ENCODE measurements at places on chromosomes 2 and 18.
A peak's percentile ranks its signal among the peaks of the same experiment; 100 is the strongest.

DNA sequence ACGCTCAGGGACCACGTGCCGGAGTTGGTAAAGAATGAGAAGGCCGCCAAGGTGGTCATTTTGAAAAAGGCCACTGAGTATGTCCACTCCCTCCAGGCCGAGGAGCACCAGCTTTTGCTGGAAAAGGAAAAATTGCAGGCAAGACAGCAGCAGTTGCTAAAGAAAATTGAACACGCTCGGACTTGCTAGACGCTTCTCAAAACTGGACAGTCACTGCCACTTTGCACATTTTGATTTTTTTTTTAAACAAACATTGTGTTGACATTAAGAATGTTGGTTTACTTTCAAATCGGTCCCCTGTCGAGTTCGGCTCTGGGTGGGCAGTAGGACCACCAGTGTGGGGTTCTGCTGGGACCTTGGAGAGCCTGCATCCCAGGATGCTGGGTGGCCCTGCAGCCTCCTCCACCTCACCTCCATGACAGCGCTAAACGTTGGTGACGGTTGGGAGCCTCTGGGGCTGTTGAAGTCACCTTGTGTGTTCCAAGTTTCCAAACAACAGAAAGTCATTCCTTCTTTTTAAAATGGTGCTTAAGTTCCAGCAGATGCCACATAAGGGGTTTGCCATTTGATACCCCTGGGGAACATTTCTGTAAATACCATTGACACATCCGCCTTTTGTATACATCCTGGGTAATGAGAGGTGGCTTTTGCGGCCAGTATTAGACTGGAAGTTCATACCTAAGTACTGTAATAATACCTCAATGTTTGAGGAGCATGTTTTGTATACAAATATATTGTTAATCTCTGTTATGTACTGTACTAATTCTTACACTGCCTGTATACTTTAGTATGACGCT lies 5.8 kb downstream of the MYCN start:
- no peak for DNase-seq

DNA sequence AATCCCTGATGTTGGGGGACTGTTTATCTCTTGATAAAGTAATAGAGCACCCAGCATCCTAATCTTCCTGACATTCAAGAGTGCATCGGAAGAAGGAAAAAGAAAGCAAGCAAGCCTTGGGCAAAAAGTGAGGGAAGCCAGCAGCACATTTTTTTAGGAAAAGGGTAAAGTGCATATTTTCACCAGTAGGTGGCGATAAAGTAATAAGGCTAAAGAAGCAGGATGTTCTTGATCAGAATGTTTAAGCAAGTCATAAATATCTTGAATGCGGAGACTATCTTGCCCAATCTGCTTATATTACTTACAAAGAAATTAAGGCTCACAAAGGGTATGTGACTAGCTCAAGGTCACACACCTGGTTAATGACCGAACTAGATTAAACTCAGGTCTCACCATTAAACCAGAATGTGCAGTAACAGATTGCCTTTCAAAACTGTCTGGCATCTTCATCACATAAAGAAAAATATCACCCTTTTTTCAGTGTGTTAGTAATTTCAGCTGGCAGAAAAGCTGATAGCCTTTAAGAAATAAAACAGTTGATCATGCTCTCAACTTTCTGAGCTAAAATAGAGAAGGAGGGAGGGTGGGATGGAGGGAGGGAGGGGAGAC lies 83.8 kb downstream of the VIT start:
- peak; percentile 72 for DNase-seq

- DNase-seq = no peak
Observed at GRCh38 chr2:224444021-224444420, 42.1 kb upstream of the FAM124B start.

DNA sequence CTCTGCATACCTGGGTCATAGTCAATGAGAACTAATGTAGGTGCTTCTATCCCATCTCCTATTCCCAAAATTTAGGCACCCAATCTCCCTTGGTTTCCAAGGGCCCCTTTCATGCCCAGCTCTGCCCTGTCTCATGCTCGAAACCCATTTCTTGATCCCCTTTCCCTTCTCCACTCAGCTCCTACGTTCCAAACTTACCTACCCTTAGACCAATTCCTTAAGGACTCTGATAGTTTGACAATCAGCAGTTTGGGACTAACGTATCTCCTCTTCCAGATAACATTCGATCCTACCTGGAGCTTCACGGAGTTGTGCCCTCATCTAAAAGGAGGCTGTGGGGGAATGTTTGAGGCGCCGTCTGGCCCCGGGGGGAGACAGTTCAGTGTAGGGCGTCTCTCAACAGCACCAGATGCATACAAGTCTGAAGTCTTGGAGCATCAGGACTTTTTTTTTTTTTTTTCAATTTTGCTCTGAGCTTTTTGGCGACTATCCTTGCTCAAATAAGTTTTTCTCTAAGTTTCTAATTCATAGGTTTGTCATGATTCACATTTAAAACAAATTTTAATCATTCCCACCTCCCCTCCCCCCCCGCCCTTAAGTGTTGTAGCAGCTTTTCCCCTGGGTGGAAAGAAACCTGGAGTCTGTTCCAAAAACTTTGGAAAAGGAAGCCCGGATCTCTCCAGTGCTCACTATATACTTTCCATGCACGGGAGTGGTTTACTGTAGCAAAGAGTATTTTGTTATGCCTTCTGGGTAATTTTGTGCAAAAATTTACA lies 141.2 kb upstream of the LGALSL start:
- DNase-seq = no peak

DNA sequence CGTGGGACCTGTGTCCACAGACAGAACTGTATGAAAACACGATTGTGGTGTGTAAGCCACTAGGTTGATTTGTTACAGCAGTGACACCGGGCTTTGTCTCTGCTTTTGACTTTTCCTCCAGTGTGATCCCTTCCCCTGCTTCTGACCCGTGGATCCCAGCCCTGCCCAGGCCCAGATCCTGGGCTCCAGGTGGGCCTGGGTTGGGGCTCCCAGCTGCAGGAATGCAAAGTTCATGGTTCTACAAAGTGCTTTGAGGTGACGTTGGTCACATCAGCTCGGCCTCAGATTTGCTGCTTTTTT lies 26.8 kb downstream of the HPCAL1 start:
- no peak for DNase-seq

GRCh38 chr2:100842241-100842922 lies 22.4 kb downstream of the NPAS2 start:
- no peak for DNase-seq

GRCh38 chr2:20745924-20746555 lies 76.9 kb downstream of the LDAH start:
- DNase-seq = no peak

DNA sequence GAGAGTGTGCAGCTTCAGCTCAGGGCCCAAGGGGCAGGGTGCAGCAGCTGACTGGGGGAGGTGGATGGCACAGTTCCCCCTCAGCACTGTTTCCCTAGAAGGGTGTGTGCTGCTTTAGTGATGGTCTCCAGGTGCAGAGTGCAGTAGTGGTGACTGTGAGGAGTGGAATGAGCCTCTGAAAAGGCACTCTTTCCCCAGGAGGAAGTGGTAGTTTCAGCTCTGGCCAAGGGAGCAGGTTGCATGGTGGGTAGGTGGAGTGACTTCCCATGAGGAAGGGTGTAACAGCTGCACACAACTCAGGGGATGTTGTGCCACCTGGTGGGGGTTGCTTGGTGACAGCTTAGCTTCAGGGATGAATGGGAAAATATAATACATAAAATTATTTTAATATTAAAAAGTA lies 251.5 kb upstream of the NXPH2 start:
- DNase-seq = no peak

DNA sequence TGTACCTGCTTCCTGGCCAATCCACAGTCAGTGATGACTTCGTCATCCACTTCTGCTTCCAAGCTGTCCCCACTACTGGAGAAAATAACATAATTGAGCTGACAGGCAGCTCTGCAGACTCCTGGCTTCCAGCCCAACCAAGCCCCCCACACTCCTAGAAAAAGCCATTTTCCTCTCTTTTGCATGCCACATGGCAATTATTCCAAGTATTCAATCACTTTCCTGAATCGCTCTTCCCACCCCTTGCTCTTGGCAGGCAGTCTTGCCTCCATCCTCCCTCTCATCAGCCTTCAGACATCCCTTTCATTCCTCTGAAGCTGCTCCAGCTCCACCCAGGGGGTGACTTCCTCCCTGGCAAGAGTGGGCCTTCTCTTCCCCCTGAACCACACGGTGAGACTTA lies 14.3 kb upstream of the ST8SIA5 start:
- DNase-seq = no peak

DNA sequence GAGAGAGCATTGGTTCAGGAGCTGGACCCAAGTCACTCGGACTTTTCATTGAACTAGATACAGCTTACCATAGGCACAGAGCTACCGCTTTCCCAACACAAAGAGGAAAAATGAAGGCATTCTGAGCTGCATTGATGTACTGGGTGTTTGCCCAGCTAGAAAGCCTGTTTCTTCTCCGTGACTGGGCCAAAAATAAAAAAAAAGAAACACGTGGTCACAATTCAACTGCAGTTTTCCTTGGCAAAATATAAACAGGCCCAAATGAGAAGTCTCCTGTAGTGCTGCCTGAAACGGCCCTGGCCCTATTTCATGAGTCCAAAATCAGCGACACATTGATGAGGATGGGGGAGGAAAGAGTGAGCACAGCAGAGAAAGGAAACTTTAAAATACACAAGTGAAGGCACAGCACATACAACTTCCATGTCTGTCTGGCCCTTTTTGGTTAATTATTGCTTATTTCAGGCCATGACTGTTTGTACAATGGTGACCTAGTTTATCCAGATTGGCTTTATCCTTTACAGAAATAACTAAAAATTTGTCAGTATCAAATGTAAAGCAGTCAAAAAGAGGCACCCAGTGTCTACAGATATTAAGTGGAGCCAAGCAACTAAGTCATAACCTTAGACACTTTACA lies 179.7 kb downstream of the ICOS start:
- DNase-seq = no peak

DNA sequence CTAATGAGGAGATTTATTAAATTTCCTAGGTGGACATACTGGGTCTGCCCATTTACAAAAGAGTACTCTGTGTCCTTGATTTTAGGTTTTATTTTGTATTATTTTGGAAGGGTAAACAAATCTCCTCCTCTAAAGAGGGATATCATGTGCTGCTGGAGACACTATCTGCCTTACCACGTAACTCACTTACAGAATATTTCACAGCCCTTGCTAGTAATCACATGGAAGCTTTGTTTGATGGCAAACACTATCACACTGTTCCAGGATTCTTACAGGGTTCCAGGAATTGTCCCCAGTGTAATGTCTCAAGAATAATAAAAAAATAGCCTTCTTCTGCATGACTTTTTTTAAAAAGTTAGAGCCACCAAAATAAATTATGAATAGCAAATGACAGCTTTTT lies 29.2 kb upstream of the ACVR1C start:
- no peak for DNase-seq

DNA sequence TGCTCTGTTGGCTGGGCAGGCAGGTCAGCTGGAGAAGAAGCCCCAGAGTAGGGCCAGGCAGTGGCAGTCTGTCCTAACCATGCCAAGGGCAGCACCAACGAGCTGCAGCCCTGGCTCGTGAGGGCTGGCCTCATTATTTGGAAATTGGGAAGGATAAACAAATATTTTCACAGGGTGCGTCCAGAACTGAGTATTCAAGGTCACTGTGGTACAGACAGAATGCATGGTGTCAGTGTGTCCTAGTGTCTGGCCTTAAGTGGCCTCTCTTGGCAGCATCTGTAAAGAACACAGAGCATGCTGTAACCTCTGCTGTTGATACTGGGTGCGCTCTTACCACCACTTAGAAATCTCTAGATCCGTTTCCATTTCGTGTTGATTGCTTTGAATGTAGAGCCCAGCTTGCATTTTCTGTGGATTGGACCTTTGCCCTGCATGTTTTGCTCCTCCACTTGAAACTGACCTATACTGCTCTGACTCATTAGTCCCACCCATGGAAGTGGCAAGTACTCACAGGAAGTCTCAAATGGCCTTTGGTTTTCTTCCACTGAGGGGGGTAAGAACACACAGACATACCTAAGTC lies 88.2 kb downstream of the GREB1L start:
- peak; percentile 85 for DNase-seq

DNA sequence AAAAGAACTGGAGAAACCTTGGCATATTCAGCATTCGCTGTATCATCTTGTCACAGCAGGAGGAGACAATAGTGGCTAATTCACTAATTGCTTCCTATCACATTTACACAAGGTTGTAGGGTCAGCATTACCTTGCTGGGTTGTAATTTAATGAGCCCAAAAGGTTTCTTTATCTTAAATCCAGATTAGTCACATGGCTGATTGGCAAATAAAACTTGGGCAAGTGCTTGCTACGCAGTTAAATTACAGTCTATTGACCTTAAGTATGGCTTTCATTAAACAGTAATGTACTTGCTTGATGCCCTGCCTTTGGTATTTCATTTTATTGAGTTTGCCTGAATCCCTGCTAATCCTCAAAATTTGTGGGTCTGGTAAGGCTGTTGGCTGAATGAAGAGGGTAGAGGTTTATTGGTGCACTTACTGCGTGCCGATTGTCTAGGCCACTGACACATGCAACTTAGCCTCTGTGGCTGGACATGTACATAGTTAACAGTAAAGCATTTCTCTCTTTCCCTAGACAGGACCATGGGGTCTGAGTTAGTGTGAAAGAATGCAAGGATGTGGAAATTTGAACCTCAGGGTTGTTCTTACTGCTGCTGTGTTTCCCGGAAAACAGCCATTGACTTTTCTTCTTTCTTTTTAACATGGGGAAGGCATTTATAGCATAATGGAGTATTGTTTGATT lies 34.3 kb downstream of the FMNL2 start:
- peak; percentile 84 for DNase-seq

DNA sequence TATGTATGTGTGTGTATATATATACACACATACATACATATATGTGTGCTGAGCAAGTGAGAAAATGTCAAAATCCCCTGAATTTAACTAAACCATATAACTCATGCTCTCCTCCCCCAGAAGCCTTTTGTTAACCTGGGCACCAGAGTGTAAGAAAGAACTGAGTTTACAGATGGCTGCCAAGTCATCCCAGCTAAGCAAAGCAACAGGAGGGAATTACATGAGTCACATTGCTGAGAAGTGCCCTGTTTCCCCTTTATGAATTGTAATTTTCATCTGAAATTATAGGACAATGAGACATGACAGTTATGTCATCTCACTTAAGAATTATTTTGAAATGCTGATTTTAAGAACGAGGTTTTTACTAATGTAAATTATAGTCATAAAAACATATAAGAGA lies 29.9 kb downstream of the SCN7A start:
- DNase-seq = no peak

DNA sequence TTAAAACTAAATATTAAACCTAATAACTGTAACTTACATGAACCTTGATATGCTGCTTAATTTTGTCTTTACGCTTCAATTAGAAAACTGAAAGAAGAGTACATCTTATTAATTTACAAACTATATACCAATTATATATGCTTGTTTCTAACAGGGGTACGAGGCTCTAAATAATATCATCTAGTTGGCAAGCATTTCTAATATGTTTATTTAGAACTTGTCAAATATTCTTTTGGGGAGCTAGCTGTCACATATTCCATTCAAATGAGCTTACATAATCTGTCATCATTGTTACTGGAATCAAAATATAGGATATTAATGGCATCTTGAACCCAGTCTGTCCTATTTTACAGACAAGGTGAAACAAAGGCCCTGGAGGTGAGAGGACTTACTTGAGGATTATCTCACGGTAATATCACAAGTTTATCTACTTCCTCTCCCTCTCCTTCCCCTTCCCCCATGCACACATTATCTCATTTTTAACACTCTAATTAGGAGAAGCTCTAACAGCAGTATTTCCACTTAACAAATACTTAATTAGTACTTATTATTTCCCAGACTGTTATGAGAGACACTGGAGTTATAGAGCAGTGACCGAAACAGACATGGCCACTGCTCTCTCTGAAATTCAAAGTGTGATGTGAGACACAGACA lies 3.5 kb downstream of the PRKD3 start:
- no peak for DNase-seq
